ENCODE measurements at places on chromosomes 2 and 18.

- peak; percentile 44 for DNase-seq
Measured at GRCh38 chr18:12882453-12883371, 1.3 kb downstream of the PTPN2 start.

DNA sequence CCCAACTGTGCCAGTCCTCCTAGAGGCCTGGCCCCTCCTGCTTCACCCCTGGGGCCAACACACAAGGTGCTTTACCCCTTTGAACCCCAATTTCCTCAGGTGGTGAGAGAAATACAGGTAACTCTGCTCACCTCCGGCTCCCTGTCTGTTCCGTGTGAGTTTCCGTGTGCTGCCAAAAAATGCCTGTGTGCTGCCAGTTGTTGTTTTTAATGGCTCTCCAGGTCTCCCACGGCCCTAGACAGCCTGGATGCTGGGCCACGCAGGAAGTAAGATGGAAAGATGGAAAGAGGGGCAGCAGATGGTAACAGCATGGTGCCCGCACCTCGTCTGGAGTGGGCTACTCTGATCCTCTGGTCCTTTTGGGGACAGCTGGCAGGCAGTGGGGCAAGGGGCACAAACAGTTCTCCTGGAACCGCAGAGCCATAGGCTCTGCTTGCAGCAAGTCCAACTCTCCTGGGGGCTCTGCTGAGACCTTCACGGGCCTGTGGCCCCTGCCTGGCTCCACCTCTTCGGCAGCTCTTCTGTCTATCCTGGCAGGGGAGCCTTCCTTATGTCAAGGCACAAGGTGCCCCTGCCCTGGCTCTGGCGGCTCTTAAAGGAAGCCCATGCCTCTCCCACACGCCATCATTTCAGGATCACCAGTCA is 4.3 kb upstream of the ARHGEF4 start:
- DNase-seq = no peak

DNA sequence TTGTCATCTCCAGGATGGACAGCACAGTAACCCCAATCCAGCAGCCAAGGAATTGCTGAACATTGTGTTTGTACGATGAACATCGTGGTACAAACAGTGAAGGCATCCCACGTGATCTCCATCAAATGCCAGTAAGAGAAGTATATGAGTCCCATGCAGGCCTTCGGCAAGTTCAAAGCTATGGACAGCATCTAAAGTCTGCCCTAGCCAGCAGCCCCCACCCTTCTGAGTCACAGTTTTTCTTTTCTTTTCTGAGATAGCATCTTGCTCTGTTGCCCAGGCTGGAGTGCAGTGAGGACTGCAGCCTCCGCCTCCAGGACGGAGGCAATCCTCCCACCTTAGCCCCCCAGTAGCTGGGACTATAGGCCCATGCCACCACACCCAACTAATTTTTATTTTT is 71.0 kb upstream of the SRD5A2 start:
- DNase-seq = no peak

- DNase-seq = no peak
Measured at GRCh38 chr18:43931439-43931838, 654.1 kb upstream of the SYT4 start.

GRCh38 chr2:185404578-185404977 is 334.0 kb upstream of the FSIP2 start:
- no peak for DNase-seq

- DNase-seq = peak; percentile 56
Measured at GRCh38 chr18:63161032-63161760, 158.4 kb downstream of the BCL2 start.

- no peak for DNase-seq
Measured at GRCh38 chr2:144645083-144645778, 125.3 kb upstream of the ZEB2 start.

DNA sequence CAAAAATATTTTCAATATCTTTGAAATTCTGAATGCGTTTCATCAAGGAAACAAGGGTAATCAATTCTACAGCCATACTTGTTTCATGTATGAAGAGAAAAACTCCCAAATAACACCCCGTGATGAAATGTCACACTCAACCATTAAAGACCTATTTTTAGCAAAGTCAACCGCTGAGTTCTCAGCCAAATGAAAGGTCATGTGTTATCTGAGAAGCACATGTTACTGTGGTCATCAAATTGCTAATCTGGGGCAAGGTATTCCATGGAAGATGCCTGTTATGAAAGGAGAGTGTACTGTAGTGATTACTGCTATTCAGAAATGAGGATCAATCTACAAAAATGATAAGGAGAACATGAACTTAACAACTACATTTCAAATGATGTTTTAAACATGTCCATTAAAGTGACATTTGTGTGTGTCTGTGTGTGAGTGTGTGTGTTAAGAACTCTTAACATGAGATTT is 126.7 kb downstream of the BCL2 start:
- no peak for DNase-seq

- no peak for DNase-seq
Measured at GRCh38 chr2:198311020-198311419, 506.6 kb downstream of the PLCL1 start.

DNA sequence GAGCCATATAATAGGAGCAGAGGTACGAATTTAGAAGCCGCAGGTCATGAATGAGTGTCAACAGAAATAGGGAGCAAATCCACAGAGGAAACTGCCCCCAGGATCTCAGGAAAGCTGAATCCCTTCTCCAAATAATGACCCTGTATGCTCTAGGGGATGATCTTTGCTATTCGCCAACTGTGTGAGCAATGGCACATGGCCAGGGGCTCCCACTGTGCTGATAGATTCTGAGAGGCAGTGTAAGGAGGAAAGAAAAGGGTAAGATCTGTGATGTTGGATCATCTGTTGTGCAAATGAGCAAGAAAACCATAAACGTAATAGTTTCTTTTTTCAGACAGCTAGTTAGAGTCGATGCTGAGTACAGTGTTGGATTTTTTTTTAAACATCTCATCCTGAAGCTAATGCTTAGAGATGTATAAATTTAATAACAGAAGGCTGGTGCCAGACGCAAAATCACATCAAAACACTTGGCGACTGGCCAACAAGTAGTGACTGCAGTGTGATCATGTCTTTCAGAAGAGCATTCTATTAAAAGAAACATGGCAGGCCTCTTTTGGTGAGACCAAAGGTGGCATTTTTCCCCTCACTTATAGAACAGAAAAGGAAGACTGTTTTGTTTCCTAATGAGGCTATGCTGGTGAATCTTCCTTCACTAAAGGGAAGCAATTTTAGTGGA is 77.4 kb downstream of the ABCA12 start:
- no peak for DNase-seq

DNA sequence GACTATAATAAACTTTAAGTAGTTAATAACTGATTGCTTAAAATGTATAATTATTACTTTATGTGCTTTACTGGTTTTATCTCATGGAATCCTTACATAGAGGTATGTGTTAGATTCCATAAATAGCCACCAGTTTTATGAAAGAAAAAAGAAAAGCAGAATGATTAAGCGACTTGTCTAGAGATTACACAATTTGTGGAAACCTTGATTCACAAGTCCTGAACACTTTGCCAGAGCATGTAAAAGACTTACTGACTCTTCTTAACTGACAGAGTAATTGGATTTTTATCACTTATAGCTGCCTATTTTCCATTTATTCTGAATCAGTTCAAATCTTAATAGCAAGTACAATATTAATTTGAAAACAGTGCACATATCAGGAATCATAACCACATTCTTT is 448.7 kb upstream of the NETO1 start:
- no peak for DNase-seq

- no peak for DNase-seq
Measured at GRCh38 chr2:171824086-171824485, 70.0 kb downstream of the SLC25A12 start.

DNA sequence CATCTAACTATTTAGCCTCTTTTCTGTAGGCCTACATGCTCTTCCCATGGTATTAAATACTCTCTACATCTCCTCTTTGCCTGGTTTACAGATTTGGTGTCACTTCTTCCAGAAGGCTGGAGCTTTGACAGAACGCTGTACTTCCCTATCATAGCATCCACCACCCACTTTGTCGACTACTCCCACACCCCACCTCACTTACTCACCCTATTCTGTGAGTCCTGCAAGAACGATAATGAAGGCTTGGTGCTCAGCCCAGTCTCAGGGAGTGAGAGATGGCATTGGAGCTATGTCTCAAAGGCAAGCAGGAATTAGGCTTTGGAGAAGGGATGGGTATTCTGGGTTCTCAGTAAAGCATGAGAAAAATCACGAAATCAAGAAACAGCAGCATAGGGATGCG is 20.3 kb upstream of the KDM3A start:
- no peak for DNase-seq

Data from stimulated activated CD8-positive, alpha-beta memory T cell treated with anti-CD3 and anti-CD28 coated beads, Interleukin-4, amount 100 ng/mL, for 48 hours (primary cell).